Stimulated activated CD8-positive, alpha-beta memory T cell treated with anti-CD3 and anti-CD28 coated beads, Interleukin-15, amount 100 ng/mL, for 24 hours (primary cell): ENCODE measurements at places on chromosomes 3 and 15.

DNA sequence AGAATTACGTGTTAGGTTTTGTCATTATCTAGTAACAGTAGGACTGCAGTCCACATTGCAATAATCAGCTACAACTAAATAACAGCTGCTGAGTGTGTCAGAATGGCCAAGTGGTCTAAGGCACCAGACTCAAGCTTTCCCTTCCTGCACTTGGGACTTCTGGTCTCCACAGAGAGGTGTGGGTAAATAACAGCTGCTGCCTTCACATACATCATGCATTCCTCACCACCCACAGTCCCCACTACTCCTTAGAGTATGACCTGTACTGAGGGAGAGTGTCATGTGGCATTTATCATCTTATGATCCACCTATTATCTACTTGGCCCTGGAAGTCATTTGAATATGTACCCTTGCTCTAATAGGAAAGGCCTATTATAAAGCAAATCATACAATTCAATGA is 22.2 kb upstream of the ZMAT3 start:
- DNase-seq, result no peak

GRCh38 chr15:97567411-97567810 is 393.1 kb upstream of the ARRDC4 start:
- DNase-seq, result no peak

GRCh38 chr3:130725746-130726145 is 20.9 kb downstream of the PIK3R4 start:
- no peak for DNase-seq

- no peak for DNase-seq
Measured at GRCh38 chr15:56176996-56177395, 66.7 kb downstream of the RFX7 start.

DNA sequence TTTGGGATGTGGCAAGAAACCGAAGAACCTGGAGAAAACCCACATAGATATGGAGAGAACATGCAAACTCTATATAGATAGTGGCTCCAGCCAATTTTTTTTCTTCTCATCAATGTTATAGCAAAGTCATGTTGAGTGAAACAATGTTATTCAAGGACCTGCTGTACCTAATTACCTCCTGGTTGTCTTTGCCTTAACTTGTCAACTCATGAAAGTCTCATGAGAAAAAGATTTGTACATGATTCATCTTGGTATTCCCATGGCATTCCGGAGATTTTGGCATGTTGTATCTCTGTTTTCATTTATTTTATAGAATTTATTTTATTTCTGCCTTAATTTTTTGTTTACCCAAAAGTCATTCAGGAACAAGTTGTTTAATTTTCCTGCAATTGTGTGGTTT is 303.8 kb upstream of the CDIN1 start:
- DNase-seq, result no peak

DNA sequence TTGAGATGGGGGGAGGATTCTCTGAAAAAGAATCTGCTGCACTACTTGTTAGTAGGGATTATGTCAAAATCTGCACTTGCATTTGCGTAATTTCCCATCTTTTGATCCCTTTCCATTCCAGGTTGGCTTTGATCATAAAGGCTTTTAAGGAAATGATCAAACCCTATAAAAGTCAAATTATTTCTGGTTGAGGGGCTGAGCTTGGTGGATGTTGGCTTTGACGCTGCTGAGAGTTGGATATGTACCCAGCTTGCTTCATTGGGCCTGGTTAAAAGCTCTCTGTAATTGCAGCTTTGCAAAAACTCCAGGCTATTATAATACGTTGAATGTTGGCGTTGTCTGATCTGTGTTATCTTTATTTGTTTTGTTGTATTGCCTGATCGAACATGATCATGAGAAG is 12.0 kb downstream of the LRRC3B start:
- DNase-seq, result no peak

DNA sequence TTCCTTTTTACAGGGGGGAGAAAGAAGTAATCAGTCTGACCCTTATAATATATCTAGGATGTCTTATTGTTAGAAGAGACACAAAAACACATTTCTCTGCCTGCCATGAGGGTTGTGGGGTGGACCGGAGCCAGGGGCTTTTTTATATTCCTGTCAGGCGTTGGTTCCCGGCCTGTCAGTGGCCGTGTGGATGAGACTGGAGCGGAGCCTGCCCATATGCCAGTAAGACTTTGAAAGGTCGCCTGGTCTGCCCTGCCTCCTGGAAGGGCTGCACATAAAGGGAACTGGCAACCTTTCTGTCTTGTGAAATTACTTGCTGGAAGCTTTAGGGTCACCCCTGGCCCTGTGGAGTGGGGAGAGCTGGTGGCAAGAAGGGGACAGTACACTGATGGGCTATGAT is 34.7 kb downstream of the MAP3K13 start:
- DNase-seq, result no peak

GRCh38 chr3:120424976-120425570 is 25.7 kb downstream of the FSTL1 start:
- DNase-seq, result no peak

DNA sequence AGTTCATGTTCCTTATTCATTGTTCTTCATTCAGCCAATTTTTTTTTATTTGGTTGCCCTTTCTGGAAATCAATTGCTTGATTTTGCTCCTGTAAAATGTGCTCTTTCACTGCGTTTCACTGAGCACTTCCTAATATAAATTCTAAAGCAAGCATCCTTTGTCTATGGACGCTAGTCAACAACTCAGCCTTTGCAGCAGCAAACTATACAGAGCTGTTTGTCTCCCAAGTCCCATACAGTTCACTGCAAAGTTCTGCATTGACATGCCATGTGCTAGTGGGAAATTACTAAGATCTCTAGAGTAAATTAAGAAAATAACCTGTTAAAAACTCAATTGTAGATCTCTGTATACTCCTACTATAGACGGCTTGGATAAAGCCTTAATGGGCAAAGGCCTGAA is 130.1 kb upstream of the BHLHE40 start:
- DNase-seq, result no peak

- DNase-seq, result no peak
Measured at GRCh38 chr3:115761927-115762305, 138.6 kb downstream of the GAP43 start.

DNA sequence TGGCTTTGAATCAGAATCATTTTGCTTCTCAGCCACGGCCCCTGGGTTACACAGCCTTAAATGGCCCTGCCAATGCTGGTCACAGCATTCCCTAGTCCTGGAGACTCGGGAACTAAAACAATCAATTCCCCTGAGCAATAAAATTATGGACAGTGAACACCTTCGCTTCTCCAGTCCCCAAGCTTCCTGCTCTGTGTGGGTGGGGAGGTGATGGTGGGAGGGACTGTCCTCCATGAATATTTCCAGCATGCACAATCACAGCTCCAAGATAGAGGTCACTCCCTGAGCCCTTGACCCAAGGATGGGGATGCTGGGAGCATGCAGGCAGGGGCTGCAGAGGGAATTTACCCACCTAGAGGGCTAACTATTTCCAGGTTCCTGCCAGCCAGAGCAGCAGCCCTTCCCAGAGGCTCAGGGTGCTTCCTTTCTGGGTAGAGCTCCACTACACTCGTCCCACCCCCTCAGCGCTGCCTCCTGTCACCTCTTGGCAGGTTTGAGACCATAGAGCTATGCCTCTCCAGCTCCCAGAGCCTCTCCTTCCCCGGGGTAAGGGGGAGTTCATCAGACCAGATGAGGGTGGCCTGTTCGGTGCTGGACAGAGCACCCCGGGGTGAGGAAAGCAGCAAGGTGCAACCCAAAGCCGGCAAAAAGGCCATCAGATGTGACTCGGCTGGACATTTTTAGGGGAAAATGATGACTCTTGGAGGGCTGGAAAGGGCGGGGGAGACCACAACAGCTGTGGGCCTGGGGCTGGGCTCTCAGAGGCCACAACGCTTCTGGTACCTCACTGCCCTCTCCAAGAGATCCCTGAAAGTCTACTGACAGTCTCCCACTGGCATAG is 14.5 kb upstream of the CCDC33 start:
- no peak for DNase-seq

- DNase-seq, result no peak
Measured at GRCh38 chr15:47196048-47196447, 521.3 kb upstream of the SEMA6D start.

DNA sequence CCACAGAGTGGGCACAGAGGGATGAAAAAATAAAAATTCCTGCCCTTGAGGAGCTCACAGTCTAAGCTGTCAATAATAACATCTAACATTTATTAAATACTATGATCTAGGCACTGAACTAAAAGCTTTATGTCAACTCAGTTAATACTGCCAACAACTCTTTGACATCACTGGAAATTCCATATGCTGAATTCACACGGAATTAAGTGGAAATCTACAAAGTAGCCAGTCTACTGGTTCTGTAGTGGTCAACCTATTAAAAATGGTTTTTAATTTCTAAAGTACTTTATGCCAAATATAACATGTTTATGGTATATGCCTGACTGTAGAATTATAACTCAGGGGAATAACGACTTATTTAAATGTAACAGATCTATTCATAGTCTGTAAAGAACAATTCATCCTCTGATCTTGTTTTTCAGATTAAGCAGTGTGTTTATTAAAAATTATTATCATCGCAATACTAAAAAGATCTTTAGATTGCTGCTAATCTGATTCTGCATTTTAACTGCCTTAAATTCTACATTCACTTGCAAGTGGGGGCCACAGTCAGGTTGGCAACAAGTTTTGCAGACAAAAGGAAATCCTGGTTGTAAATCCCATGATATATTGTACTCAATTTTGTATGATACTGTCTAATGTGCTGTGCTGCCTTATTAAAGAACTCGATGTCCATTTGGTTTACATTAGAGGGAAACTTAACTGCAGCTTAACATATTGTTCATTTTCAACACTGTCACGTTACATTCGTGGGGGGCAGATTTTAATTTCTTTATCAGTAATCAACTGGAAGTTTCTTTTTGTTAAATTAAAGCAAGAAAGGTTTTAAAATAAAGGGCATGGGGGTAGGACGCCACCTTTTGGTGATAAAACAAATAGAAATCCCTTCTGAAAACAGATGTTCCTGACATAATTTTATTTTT is 2.6 kb upstream of the FOXP1 start:
- no peak for DNase-seq

DNA sequence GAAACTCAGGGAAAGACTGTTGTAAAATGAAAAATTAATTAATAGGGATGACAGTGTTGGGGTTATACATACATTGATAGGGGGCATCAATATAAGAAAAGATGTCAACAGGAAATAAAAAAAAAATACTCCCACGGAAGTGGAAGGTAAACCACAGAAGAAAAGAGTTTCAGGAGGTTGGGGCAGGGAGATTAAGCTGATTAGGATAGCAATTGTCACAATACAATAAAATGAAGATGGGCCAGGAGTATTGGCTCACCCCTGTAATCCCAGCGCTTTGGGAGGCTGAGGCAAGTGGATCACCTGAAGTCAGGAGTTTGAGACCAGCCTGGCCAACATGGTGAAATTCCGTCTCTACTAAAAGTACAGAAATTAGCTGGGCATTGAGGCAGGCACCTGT is 536.1 kb downstream of the AGBL1 start:
- no peak for DNase-seq

GRCh38 chr15:67127965-67128364 is 62.6 kb downstream of the SMAD3 start:
- no peak for DNase-seq

GRCh38 chr3:186235554-186235953 is 126.5 kb downstream of the DGKG start:
- DNase-seq, result no peak

DNA sequence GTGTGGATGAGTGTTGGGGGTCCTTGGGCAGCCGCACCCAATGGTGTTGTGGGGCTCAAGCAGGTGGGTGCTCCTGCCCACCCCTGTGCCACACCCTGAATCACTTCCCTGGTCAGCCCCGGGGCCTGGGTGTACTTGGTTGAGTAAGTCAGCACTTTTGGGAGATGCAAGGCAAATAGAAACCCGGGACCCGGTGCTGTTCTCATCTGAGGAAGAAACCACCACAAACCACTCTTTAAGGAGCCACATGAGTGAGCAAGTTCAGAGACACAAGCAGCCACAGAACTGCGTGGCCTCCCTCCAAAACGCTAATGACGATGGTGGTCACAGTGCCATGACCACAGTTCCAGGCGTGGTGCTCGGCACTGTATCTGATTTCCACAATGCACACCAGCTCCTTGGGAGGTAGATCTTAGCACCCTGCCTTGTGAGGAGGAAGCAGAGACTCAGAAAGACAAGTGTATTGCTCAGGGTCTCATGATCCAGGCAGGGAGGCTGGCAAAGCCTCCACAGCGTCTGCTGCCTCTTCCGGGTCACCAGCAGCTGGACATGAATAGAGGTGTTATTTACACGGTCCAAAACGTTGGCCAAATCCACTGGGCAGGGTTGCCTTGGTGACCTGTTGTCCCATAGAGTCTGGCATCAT is 118.2 kb upstream of the ALDH1A3 start:
- no peak for DNase-seq

DNA sequence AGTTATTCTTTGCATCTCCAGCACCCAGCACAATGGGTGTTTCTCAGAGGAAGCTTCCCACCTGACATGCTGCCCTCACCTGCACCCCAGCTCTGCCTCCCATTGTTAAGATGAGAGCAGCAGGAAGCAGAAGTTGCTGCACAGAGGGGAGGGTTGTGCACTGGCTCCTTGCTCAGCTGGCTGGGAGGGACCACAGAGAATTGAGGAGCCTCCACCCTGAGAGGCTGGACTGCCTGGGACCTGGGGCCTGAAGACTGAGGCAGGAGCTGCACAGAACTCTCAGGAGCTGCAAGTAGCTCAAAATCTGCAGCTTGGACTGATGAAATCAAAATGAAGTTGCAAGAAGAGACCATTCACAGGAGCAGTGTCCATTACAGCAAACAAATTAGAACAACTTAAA is 222.3 kb upstream of the LINGO1 start:
- no peak for DNase-seq

DNA sequence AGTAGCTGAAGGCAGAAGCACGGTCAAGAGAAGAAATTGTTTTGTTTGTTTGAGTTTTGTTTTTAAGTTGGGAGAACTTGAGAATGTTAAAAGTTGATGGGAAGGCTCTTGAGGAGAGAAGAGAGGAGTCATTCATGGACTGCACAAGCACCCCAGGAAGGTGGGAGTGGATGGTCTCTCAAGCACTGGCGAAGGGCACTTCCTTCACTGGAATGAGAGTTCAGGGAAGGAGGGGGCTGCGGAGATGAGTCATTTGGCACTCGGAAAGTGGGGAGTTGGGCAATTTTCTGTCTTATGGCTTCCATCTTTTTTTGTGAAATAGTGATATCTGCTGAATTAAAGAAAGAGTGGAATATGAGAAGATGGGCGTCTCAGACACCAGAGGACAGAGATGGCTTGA is 66.0 kb downstream of the ATP13A4 start:
- no peak for DNase-seq

GRCh38 chr15:67161412-67161811 is 93.0 kb downstream of the AAGAB start:
- DNase-seq, result no peak
